CD4-positive, alpha-beta T cell treated with Interleukin-4 for 4 hours (primary cell): ENCODE measurements at places on chromosomes 2 and 18.

GRCh38 chr2:158808426-158808825, 13.3 kb downstream of the DAPL1 start:
- DNase-seq, result no peak

DNA sequence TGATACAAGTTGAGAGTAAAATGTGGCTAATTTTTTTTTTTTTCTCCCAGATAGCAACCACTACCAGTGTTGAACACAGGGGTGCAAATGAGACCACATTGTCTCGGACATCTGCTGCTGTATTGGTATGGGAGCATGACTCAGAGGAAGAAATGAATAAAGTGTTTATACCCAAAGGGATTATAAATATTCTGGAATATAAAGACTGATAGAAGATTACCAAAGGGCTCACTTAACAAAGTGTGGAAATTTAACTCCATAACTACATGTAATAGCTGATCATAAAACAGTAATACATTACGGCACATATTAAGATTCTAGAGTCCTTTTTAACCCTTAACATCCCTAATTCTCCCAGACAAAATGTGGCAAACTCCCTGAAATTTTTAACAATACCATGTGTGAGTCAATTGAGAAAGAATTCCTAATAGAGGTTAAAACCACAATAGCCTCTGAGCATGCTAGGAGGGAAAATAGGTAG, 1023.0 kb upstream of the ACVR2A start:
- DNase-seq, result no peak

DNA sequence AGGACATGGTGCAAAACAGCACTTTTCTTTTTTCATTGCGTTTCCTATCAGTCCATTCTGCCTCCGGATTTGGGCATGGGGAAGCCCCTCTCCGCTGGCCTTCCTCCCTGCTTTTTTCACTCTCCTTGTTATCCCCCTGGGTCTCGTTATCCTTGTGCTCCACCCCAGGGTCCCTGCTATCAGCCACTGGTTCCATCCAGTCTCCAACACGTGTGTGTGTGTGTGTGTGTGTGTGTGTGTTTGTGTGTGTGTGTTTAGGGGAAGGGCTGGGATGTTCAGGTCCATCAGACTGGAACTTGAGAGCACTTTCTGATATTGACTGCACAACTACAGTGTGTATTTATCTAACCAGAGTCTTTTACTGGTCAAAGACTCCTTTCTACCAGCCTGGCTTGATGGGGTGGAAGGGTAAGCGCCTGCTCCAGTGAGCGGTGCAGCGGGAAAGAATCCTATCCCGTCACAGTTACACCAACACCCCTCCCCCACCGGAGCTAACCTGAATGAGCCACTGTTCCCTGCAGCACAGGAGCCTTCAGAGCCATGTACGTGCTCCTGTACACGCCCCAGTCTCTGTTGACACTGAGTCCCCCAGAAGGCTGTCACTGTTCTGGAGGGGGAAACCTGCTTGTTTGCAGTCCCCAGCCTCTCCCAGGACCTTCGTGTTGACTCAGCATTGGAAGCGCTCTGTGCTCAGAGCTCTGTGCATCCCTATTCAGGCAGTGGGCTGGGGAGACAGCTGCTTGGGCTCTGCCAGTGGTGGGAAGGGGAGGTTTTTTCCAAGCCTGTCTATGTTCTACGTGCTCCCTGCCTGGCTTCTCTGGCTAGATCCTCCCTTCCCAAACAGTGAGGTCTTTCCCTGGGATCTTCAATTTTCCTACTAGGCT, 4.6 kb downstream of the INHA start:
- DNase-seq, result no peak

GRCh38 chr18:48418539-48419276, 9.5 kb upstream of the ZBTB7C start:
- no peak for DNase-seq

DNA sequence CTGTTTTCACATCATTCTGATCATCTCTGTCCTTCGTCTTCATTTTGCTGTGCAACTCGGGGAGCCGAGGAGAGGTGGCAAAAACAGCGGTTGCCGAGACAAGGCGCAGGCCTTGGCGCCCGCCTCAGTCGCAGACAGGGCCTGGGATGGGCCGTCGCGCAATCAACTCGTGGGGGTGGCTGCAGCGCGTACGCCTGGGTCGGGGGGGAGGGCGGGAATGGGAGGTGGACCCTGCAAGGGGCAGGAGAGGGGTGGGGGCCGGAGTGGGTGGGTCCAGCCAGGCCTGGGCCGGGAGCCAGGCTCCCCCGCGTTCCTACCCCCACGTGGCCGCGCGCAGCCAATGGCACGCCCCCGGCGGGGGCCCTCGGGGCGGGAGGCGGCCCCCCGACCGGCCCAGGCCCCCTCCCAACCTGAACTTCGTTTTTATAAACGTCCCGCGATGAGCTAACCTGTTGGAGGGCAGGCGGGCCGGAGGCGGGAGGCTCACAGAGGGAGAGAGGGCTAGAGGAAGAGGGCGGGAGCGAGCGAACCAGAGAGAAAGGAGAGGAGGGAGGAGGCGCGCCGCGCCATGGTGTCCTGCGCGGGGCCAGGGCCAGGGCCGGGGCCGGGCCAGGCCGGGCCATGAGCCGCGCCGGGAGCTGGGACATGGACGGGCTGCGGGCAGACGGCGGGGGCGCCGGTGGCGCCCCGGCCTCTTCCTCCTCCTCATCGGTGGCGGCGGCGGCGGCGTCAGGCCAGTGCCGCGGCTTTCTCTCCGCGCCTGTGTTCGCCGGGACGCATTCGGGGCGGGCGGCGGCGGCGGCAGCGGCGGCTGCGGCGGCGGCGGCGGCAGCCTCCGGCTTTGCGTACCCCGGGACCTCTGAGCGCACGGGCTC, at the start of gene HOXD13:
Gene HOXD13, plus strand, starts transcription at position 452 of the 875 bp plus-strand sequence. Its CDS starts 170 bp downstream, at position 622.
- DNase-seq, result no peak

- DNase-seq, result no peak
Measured at GRCh38 chr2:18896125-18896764, 306.9 kb upstream of the NT5C1B start.

DNA sequence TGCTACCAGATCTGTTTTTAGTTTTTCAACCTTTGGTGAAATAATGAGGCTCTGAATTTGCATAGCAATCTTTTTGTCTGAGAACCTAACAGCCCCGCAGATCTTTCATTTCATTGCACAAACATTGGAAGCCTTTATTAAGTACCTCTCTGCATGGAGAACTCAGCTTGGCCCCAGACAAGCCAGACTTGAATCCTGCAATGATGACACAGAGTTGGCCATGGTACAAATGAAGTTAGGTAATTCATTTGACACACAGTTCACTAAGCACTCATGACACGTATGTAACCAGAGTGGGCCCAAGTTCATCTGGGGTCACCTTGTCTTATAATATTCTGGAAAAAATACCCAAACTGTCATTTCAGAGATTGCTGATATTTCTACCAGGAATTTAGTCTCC, 439.1 kb upstream of the ID2 start:
- DNase-seq, result no peak

GRCh38 chr2:198525211-198525969, 721.0 kb downstream of the PLCL1 start:
- no peak for DNase-seq

- no peak for DNase-seq
Measured at GRCh38 chr2:11774600-11774999, 28.2 kb downstream of the LPIN1 start.

GRCh38 chr2:104563398-104563996, 290.4 kb upstream of the POU3F3 start:
- DNase-seq, result no peak

DNA sequence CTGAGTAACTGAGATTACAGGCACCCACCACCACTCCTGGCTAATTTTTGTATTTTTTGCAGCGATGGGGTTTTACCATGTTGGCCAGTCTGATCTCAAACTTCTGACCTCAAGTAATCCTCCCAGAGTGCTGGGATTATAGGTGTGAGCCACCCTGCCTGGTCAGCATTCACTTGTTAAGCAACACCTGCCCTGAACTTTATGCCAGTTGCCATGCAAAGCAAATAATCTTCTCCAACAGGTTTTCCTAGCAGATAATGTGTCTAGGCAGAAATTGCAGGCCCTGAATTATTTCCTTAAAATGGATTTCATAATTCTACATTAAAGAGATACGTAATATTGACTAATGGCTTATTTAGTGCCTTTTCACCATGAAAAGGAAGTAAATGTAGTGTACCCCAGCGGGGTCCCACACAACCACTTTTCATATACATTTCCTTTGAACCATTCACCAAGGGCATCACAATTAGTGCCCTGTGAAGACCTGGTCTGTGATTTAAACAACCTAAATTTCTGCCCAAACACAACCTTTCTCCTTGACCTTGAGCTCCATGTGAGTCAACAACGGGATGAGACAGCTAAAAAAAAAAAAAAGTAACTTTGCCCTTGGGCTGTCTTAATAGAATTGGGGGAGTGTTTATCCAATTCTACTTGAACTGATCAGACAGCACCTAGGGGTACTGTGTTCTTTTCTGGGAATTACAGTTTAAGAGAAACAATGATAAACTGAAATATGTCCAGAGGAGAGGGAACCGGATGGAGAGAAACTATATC, 41.6 kb downstream of the EEF1B2 start:
- DNase-seq, result no peak

DNA sequence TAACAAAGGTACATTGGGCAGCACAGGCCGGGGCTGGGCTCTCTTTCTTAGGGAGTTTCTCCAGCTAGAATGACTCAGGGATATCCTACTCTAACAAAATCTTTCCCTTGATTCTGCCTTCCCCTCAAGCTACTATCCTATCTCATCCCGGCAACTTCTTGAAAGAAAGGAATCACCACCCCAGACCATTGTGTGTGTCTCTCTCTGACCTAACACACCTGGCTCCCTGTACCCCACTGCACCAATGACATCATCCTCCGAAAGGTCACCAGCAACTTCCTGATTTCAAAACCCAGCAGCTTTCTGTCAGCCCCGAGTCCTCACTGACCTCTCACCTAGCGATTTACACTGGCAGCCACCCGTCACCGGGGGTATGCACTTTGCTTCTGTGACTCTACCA, 72.1 kb upstream of the MAP4K4 start:
- DNase-seq, result no peak

- no peak for DNase-seq
Measured at GRCh38 chr2:120847700-120848321, 112.1 kb downstream of the GLI2 start.

DNA sequence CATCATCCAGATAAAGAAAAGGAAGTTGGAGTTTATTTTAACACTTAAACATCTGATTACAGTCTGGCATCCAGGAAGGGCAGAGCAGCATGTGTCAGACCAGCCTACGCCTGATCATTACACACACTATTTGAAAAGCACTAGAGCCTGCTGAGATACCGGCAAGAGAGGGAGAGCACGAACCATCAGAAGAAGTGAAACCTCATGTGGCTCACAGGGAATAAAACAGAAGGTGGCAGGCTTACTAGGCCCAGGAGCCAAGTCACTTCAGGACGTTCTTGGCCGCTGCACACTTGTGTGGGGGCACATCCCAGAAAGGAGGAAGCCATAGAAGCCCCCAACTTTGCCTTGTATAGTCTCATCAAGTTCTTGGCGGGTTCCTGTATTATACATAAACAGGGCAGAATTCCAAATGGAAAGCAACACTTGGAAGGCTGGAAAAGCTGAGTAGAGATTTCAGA, 105.5 kb downstream of the UGGT1 start:
- DNase-seq, result no peak

DNA sequence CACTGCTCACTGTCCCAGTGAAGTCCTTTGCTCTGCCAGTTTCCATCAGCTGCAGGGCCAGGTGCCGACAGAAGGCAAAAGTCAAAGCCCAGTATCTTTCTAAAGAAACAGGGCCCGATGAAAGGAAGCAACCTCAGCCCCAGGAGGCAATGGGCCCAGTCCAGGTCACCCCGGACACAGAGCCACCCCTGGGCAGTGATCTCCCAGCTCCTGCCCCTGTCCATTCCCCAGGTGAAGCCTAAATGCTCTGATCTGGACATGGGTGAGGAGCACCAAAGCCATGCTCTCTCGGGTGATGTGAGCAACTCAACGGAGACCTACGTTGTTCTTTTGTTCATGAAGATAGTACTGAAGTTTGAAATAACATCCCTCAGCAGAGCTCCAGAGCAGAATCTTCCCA, 61.6 kb downstream of the HDAC4 start:
- no peak for DNase-seq

DNA sequence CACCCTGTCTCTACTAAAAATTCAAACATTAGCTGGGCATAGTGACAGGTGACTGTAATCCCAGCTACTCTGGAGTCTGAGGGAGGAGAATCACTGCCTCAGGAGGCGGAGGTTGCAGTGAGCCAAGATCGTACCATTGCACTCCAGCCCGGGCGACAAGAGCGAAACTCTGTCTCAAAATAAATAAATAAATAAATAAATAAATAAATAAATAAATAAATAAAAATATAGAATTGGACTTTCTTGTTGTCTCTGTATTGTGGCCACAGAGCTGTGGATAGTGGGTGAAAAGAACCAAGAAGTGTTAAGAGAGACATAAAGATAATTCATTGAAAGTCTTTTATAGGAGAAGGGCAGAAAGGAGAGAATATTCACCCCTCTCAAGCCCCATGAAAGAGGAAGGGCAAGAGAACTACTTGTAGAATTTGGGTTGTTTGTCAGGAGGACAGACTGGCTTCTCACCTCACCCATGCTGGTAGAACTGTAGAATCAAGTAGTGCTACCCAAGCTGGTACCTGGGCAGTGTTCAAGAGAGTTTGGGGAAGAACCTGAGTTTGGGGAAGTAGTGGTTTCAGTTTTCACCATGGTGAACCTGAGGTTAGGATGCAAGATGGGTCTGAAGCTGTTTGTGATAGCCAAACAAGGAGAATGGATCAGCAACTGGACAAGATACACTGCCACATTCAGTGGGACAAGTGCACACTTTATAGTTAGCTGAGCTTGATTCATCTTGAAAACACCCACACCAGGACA, 256.5 kb downstream of the CD226 start:
- no peak for DNase-seq

DNA sequence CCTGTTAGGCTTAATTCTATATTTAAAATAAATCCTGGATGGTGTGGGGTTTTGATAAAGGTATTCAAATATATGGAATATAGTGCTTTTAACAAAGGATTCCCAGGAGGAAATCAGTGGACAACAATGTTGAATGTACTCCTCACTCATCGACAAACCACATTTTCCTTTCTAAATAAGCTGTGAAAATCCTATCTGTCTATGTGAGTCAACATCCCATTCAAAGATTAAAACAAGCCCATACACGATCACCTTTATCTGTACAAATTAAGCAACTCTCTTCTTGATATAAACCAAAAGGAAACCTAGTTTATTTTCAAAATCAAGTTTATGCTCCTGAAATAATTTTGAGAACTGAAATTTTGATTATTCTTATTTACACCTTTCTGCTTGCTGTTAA, 153.4 kb downstream of the ERBB4 start:
- DNase-seq, result no peak

DNA sequence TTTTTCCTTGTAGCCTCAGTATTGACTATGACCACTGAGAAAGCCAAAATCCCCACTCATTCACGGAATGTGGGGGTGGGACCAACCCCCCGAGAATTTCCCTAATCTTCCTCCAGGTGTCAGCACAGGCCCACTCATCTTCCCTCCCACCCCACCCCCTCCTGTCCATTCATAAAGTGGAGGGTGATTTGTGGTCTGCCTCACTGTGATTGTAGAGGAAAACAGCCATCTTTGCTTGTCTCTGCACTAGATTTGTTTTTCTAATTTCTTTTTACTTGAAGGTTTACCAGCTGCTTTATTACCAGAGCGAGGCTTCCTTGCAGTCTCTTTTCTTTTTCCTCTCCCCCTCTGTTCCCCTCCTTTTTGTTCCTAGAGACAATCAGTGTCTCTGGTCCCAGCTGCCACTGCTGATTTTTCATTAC, 171.8 kb downstream of the ICOS start:
- peak; percentile 58 for DNase-seq

- DNase-seq, result no peak
Measured at GRCh38 chr2:238801791-238802190, 46.1 kb upstream of the TWIST2 start.
